ENCODE measurements at places on chromosomes 16 and 17. TPM values are rescaled to one million over a fixed set of nuclear protein-coding genes. Genes with fewer than 3 reads are reported as not detected.

DNA sequence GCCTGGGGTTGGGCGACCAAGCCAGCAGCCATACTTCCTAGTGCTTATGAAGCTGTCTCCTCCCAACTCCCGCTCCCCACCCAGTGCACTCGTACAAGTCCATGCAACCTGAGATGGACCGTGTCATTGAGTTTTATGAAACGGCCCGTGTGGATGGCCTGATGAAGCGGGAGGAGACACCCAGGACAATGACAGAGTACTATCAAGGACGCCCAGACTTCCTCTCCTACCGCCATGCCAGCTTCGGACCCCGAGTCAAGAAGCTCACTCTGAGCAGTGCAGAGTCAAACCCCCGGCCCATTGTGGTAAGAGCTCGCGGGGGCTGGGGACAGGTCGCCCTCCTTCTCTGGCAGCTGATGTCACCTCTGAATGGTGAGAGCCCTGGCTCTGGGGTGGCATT is 11.0 kb upstream of the KATNB1 start:
- no peaks in the 10 kb centered on the region for H3K36me3 ChIP-seq
- no peaks in the 10 kb centered on the region for H3K4me1 ChIP-seq
- H3K27ac ChIP-seq = no peak overlapping the region
- DNase-seq = no peak
- H3K27me3 ChIP-seq = no peaks in the 10 kb centered on the region

GRCh38 chr17:16439303-16439791 is 24.0 kb downstream of the TRPV2 start:
- peak overlapping the region; percentile 99 for H3K27ac ChIP-seq
- peak overlapping the region; percentile 99 for H3K4me3 ChIP-seq
- no peaks in the 10 kb centered on the region for H3K27me3 ChIP-seq
- H3K4me1 ChIP-seq = peaks cover 46% of the 10 kb centered on the region
- H3K36me3 ChIP-seq = peaks cover 53% of the 10 kb centered on the region

GRCh38 chr16:13036600-13036999 is 135.2 kb downstream of the SHISA9 start:
- H3K4me1 ChIP-seq = no peaks in the 10 kb centered on the region
- H3K36me3 ChIP-seq = no peaks in the 10 kb centered on the region
- peak; percentile 56 for DNase-seq
- H3K27me3 ChIP-seq = peaks cover 4% of the 10 kb centered on the region
- no peak overlapping the region for H3K4me3 ChIP-seq

DNA sequence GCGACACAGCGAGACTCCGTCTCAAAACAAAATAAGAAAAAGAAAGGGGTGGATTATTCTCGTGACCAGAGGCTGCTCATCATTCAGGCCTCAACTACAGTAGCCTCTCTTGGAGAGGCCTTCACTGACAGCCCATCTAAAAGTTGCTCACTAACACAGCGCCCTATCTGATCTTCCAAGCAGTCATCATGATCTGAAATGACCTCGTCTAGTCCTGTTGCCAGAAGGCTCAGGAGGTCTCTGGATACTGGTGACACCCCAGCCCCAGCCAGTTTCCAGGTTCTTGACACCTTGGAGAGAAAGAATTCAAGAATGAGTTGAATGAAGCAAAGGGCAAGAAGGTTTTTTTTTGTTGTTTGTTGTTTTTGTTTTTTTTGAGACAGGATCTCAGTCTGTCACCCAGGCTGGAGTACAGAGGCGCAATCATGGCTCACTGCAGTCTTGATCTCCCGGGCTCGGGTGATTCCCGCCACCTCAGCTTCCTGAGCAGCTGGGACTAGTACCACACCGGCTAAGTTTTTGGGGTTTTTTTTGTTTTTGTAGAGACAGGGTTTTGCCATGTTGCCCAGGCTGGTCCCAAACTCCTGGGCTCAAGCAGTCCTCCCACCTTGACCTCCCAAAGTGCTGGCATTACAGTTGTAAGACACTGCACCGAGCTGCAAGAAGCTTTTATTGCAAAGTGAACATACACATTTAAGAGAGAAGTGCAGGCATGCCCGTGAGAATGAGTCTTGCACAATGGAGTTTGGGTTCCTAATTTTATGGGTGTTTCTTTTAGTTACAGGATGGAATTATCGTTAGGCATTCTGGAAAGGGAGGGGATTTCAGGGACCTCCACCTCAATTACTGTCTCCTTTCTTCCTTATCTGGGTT is 2.7 kb upstream of the ZC3H7A start:
- peaks cover 49% of the 10 kb centered on the region for H3K4me1 ChIP-seq
- peak; percentile 78 for DNase-seq
- peak overlapping the region; percentile 93 for H3K27ac ChIP-seq
- H3K36me3 ChIP-seq = peaks cover 29% of the 10 kb centered on the region

GRCh38 chr17:57518587-57519581 is 226.2 kb downstream of the CCDC182 start:
- no peak overlapping the region for H3K27ac ChIP-seq
- H3K4me1 ChIP-seq = peaks cover 11% of the 10 kb centered on the region

GRCh38 chr17:33832262-33832661 is 422.8 kb upstream of the CCL2 start:
- H3K27ac ChIP-seq = no peak overlapping the region
- no peaks in the 10 kb centered on the region for H3K36me3 ChIP-seq
- H3K4me1 ChIP-seq = no peaks in the 10 kb centered on the region

DNA sequence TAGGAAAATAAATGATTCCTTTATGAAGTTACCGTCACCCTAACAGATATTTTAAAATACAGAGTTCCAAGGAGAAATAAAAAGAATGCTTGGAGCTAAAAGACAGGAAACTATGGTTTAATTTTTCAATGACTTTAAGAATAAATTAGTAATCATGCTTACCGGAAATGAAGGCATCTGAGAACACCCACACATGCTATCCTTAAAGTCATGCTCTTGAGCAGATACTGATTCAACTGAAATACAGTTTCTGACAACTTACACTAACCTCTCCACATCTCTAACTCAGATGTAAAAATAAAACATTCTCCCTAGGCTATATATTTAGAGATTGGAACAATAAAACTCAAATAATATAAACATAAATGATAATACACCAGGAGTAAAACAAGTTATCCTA is 7.8 kb downstream of the PSMD12 start:
- peak overlapping the region; percentile 90 for H3K27ac ChIP-seq
- peak overlapping the region; percentile 38 for H3K4me3 ChIP-seq
- no peak for DNase-seq
- peaks cover 42% of the 10 kb centered on the region for H3K36me3 ChIP-seq
- H3K4me1 ChIP-seq = peaks cover 58% of the 10 kb centered on the region

DNA sequence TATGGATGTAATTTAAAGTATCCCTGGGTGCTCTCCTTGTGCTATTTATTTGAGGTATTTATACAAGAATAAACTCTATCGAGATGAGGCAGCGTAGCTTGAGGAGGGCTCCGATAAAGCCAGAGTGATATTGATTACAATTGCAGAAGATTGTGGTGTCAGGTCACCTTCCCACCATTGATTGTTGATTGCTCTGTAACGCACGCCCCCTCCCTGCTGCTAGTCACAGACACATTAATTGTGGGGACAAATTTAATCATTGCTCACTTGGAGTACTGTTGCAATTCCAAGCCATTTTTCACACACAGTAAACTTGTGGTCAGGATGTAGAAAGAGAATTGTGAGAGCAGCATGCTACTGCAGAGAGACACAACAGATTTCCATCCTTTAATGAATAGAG is 75.4 kb downstream of the IRX3 start:
- H3K36me3 ChIP-seq = no peaks in the 10 kb centered on the region
- H3K4me3 ChIP-seq = no peak overlapping the region
- no peak overlapping the region for H3K27ac ChIP-seq
- DNase-seq = no peak
- peaks cover 5% of the 10 kb centered on the region for H3K27me3 ChIP-seq
- no peaks in the 10 kb centered on the region for H3K4me1 ChIP-seq

DNA sequence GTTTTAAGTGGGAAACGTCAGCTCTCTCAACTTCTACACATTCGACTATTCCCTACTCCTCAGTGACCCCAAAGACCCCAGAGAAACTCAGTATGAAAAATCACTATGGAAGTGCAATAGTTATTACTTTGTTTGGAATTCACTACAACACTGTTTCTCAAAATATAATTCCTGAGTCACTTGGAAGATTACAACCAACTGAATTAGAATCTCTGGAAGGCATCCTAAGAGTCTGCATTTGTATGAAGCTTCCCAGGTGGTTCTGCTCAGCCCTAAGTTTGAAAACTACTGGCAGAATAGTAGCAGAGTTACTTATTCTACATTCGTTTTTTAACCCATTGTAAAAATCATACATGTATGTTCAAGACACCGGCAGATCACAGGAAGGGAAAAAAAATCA is 525.6 kb downstream of the MAF start:
- H3K27ac ChIP-seq = no peak overlapping the region
- DNase-seq = no peak
- no peak overlapping the region for H3K4me3 ChIP-seq
- H3K27me3 ChIP-seq = peaks cover 7% of the 10 kb centered on the region

GRCh38 chr16:26087091-26087490 is 395.3 kb downstream of the HS3ST4 start:
- peaks cover 10% of the 10 kb centered on the region for H3K27me3 ChIP-seq
- DNase-seq = no peak
- H3K4me1 ChIP-seq = no peaks in the 10 kb centered on the region
- H3K4me3 ChIP-seq = no peak overlapping the region
- no peaks in the 10 kb centered on the region for H3K36me3 ChIP-seq

DNA sequence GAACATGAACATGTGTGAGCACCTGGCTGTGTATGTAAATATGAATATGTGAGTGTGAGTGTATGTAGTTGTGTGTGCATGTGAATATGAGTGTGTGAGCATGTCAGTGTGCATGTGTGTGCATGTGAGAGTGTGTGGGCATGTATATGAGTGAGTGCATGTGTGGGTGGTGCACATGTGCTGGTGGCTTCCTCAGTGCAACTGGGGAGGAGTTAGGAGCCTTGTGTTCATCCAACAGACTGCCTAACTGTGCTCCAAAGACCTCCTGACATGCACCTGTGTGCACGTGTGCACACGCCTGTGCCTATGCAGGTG is 1.4 kb downstream of the TMEM235 start:
- no peaks in the 10 kb centered on the region for H3K36me3 ChIP-seq
- peaks cover 7% of the 10 kb centered on the region for H3K4me1 ChIP-seq
- no peak overlapping the region for H3K4me3 ChIP-seq

GRCh38 chr17:8176998-8177731 is 985 bp upstream of the TMEM107 start:
- peaks cover 4% of the 10 kb centered on the region for H3K36me3 ChIP-seq
- H3K4me3 ChIP-seq = peak overlapping the region; percentile 93
- H3K4me1 ChIP-seq = peaks cover 37% of the 10 kb centered on the region
- H3K27ac ChIP-seq = no peak overlapping the region

DNA sequence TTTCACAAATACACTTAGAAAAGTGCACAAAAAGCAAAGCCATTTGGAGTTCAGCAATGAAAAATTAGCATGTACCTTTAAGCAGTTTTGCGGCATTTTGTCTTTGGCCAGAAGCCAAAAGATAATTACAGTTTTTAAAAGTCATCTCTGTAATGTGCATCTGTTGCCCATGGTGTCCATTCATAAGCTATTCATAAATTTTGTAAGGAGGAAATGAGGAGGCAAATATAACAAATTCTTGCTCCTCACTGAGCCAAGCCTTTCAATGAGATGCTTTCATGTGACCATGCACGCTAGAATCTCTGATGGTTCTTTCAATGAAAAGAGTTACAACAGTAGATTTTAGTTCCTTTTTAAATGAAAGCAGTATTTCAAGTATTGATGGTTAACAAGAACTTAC is 247.1 kb upstream of the MON1B start:
- H3K4me3 ChIP-seq = no peak overlapping the region
- H3K36me3 ChIP-seq = no peaks in the 10 kb centered on the region
- no peaks in the 10 kb centered on the region for H3K4me1 ChIP-seq
- no peaks in the 10 kb centered on the region for H3K27me3 ChIP-seq

DNA sequence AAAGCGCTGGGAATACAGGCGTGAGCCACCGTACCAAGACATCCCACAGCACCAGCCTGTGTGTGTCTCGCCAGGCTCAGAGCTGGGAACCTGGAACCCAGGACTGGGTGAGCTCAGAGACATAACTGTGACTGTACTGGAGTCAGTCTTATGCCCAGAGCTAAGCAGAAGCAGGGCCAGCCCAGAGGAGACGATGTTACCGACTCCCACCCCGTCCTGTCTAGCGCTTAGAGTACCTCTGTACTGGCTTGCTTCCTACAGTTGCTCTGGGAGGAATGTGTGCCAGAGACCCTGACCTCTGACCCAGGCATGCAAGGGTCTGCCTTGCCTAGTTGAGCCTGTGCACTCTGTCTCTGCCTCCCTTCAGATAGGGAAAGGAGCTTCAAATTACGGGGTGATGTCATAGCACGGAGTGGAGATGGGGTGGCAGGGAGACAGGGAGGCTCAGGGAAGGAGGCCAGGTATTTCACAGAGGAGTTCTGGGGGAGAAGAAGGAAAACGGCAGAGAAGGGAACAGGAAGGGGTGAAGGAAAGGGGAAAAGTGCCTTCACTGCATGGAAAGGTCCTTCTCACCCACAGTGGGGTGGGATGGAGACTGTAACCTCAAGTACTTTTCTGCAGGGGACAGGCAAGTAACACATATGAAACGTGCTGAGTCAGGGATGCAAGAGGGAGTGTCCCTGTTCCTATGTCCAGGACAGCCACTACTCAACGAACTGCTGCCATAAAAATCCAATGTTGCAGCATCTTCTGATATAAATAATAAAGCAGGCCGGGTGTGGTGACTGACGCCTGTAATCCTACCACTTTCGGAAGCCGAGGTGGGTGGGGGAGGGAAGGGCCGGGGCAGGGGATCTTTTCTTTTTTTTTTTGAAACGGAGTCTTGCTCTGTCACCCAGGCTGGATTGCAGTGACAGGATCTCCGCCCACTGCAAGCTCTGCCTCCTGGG is 5.8 kb upstream of the ARMC5 start:
- DNase-seq = no peak
- no peak overlapping the region for H3K4me3 ChIP-seq
- no peaks in the 10 kb centered on the region for H3K27me3 ChIP-seq
- H3K4me1 ChIP-seq = peaks cover 51% of the 10 kb centered on the region
- H3K27ac ChIP-seq = no peak overlapping the region

Gene DEXI
- 23.4 TPM for total RNA-seq

Gene DDX52
- total RNA-seq = 20.2 TPM

Gene CDH1
- total RNA-seq = 2.7 TPM

Gene TMEM132E
- not detected for total RNA-seq

Gene GEMIN4
- 29.7 TPM for total RNA-seq

Gene ZNF267
- 58.7 TPM for total RNA-seq

Gene KRTAP9-3
- total RNA-seq = not detected
